Occipital lobe (tissue), 3 donors: ENCODE measurements at places on chromosomes 13 and 19.

DNA sequence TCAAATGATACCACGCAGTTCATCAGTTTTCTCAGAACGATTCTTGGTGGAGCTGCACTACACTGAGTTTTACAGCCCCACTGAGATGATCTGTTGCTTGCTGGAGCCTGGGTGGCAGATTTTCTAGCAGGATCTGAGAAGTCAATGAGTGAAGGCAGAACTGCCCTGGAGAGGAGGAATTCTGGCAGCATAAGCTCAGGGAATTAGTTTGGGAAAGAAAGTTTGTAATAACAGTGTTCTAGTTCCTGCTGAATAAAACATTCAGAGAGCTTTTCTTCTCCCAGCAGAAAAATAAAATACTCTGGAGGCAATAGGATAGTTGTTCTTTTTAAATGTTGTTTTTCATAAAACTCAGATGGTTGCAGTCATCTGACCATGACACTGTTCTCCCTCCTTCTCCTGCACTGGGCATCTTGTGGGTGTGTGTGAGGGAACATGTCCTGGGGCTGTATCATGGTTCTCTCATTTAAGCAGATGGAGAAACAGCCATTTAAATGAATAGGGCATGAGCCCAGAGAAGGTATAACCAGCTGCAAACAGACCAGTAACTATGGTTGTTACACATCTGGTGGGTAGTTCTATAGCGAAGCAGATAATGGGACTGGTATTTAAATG is 29.6 kb downstream of the OLFM4 start:
- DNase-seq = no peak

GRCh38 chr19:44611812-44612295 is 1.5 kb upstream of the IGSF23 start:
- no peak for DNase-seq

DNA sequence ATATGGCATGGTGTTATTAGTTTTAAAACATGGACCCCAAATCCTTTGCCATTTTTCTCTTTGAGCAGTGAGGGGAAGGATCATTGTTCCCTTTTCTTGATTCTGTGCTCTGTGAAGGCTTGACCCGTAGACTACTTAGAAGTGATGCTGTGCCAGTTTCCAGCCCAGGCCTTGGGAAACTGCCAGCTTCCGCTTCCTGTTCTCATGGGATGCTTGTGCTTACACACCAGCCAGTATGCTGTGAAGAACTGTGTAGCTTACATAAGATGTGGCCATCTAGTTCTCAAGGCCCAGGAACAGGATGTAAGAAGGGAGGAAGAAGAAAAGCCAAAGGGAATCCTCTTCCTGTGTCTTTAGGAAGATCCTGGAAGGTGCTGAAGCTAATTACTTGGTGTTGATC is 180.9 kb downstream of the PCCA start:
- peak; percentile 17 for DNase-seq

GRCh38 chr19:48283908-48284307 is 14.0 kb downstream of the ZNF114 start:
- DNase-seq = no peak

DNA sequence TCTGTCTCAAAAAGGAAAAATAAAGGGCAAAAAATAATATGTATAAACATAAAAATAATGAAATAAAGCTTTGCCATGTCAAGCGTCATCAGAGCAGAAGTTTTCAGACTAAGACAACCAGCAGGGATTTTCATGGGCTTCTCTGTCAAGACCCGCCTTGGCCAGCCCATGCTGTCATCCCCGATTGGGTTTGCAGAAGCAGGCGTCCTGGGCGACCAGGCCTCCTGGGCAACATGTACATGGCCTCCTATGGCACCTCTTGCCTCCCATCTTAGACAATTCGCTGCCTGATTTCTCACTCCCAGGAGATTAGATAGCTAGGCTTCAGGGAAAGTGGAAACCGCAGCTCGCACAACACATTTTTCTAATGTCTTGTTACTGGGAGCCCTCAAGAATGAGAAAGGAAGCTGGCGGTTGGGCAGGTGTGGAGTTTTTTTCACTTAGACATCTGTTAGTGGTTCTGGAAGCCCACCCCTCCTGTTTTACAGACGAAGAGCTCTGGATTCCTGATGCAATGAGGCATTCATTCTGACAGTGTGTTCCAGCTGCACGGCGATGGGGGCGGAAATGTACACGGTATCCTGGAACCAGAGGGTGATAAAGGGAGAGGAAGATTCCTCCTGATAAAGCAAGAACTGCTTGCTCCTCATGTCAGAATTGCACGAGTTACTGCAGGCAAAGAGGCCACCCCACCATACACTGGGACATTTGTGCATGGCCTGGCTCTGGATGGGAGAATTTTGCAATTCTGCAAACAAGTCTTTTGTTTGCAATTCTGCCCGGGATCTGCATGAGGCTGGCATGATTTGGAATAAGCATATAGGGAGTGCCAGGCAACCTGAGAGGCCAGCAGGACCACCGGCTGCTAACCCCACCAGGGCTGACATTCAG is 47.4 kb upstream of the KATNAL1 start:
- no peak for DNase-seq
